DMS79 treated with DMSO at 0.1 percent for 48 hours (cell line): ENCODE measurements at places on chromosomes 5 and 9.

- no peak for DNase-seq
Observed at GRCh38 chr9:6616951-6617602, 28.5 kb downstream of the GLDC start.

DNA sequence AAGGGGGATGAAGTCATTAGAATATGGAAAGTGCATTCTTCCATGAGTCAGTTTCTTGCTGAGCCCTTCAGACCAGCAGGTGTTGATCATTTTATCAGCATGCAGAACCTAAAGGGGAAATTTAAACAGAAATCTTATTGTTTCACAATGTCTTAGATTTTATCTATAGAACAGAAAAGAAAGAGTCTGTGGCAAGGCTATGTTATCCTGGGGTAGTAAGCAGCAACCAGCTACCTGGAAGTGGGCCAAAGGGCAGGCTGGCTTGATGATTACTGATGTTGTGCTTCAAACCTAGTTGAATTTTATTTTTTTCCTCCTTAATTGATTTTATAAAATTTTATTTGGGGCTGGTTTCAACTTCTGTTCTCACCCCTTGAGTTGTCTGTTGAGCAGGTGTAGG is 101.5 kb downstream of the LRRC70 start:
- DNase-seq, result no peak

- DNase-seq, result no peak
Observed at GRCh38 chr5:135402031-135402430, 3.0 kb upstream of the MACROH2A1 start.

DNA sequence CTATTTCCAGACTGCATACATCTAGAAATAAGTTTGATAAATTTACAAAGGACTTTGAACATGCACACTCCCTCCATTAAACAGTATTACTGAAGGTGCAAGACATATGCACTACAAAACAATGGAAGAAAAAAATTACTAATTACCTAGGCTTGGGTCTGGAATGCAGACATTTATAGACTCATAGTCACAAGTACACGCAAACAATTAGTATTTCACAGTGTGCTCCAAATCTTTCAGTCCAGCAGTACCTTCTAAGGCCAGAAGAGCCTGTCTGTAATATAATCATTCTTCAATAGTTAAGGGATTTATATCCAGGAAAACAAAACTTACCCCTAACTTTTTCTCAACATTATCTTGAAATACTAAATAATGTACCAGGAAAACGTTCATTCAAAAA is 11.2 kb downstream of the RICTOR start:
- no peak for DNase-seq

DNA sequence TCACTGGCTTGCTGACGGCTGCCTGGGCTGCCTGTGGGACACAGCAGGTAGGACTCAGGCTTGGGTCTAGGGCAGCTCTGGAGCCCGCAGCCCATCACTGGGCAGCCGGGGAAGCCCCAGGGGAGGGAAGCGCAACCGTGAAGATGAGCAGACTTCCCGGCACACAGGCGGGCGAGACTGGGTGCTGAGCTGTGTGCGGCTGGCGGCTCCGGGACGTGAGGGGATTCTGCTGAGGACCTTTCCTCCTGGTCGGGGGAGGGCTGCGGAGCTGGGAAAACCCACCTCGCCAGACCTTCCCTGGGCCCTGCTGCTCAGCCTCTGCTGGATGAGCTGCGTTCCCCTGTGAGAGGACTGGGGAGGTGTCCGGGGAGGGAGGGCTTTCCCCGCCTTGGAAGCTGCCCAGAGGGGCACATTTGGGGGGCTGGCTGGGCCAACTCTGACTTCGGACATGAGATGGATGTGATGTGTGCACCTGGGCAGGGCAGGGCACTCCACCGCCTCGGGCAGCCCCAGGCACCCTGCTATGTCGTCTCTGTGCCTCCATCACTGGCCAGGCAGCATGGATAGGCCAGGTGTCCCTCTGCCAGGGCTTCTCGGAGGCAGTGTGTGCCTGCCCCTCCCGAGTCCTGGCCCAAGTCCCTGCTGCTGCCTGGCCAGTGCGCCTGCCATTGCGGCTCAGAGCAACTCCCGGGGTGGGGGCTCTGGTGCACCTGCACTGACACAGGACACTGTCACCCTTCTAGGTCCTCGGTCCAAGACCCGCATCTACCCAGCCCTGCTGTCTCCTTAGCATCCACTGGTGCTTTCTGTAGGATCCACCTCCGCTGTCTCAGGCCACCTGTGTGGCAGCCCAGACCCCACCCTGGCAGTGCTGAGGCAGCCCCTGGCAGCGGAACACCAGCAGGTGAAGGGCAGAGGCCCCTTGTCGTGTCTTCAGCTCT is 66.4 kb downstream of the COL5A1 start:
- no peak for DNase-seq

DNA sequence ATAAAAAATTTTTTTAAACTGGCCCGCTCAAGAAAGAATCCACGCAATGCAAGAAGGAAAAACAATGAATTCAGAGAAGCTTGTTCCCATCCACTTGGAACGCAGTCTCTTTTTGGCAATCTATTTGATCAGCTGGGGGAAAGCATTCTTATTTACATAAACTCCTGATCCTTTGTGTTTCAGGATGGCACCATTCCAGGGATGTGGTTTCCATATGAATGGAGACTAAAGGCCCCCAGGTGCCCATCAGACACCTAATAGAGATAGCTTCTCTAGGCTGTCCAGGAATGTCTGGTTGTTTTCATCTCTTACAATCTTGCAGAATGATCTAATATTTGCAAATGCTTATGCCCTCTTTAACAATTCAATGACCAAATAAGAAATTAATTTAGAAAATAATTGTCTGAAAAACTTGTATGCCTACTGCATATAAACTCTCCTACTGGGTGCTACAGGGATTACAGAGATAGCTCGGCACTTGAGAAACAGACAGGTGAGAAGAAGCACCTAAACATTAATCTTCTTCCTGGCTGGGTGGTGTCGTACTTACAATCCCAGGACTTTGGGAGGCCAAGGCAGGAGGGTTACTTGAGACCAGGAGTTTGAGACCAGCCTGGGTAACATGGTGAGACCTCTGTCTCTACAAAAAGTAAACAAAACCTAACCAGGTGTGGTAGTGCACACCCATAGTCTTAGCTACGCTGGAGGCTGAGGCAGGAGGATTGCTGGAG is 3.0 kb upstream of the RASGRF2 start:
- peak; percentile 45 for DNase-seq

DNA sequence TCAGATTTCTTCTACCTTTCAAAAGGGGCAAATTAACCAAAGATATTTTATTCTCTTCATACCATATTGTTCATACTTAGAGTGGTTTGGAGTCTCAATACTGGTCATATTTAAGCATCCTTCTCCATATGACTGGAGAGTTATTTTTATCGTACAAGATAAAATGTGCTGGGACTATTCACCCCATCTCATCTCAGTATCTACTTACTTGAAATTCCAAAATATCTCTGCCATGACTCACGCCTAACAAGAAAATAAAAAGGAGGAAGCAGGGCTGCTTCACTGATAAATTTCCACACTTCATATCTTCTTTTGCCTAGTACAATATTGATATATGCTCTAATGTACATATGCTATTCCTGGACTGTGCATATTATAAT is 277.9 kb upstream of the CDH9 start:
- no peak for DNase-seq

DNA sequence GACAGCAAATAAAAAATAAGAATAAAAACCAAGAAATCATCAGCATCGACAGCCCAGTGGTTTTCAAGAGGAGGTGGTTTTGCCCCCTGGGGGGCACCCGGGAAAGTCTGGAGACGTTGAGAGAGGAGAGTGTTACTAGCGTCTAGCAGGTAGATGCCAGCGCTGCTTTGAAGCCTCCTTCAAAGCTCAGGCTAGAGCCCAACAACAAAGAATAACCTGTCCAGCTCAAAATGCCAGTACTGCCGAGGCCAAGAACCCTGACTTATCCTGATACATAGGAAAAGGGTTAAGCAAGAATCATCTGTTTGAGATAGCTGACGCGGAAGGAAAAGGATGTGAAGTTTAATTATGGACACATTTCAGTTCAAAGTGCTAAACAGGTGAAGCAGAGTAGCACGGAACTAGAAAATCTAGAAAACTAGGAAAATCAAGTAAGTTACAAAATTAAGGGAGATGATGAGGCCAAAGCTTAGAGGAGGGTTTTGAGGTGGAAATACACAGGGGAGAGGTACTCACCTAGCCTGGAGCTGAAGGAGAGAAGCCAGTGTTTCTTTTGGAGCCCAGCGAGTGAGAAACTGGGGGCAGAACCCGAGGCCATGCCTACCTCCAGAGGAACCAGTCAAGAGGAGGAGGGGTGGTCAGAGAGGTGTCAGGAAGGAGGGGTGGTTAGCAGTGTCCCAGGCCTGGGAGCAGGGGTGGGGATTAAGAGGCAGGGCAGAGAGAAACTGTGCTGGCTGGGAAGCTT is 121.0 kb upstream of the RETREG1 start:
- DNase-seq, result peak; percentile 3

DNA sequence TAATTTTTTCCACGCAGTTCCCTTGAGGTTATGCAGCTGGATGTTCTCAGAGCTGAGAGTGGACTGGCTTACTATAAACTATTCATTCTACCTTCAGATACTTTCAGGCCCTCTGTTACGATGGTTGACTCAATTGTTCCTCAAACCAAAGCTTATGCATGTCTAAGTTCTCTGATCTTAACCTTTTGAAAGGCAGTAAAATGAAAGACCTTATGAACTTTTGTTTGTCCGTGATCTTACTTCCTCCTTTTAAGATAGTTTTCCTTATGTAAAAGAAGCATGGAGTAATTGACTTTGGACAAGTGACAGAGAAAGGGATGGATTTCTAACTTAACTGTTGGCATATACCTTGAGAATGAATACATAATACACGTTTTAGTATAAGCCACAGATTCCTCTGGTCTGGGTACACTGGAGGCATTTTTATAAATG is 575.7 kb downstream of the PDE4D start:
- DNase-seq, result no peak

DNA sequence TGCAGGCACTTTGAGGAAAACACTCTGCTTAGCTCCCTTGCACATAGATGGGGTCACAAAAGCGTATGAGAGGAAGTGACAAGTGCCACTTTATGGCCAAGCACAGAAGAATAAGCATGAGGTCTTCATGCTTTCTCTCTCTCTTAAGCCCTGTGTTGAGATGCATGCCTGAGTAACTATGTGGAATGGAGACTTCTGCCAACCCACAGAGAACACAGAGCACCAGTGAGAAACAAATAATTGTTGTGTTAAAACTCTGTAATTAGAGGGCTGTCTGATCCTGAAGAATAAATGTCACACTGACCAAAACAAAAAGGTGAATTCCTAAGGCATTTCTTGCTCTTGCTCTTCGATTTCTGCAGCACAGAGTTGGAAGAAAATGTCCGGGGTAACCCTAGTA is 488.5 kb downstream of the CTNND2 start:
- DNase-seq, result peak; percentile 30

- no peak for DNase-seq
Observed at GRCh38 chr5:3954633-3955032, 359.0 kb downstream of the IRX1 start.

DNA sequence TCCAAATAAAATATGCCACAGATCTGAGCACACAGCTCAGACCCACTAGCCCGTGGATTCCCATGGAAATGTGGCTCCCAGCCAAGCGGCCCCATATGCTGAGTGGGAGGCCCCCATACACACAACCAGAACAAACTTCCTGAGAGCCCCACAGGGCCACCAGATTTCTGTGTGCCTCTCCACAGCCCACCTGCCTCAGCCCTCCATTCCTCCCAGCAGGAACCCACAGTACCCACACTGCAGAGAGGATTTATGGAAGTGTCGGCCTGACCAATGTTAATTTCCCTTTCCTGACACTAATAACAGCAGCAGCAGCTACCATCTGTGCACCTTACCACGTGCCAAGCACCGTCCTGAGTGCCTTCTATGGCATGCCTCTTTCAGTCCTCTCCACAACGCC is 99.3 kb upstream of the SPOCK1 start:
- DNase-seq, result no peak

GRCh38 chr9:127567035-127567729 is 44.9 kb upstream of the STXBP1 start:
- DNase-seq, result peak; percentile 65

GRCh38 chr9:108787690-108788048 is 68.1 kb downstream of the ACTL7B start:
- DNase-seq, result peak; percentile 69

DNA sequence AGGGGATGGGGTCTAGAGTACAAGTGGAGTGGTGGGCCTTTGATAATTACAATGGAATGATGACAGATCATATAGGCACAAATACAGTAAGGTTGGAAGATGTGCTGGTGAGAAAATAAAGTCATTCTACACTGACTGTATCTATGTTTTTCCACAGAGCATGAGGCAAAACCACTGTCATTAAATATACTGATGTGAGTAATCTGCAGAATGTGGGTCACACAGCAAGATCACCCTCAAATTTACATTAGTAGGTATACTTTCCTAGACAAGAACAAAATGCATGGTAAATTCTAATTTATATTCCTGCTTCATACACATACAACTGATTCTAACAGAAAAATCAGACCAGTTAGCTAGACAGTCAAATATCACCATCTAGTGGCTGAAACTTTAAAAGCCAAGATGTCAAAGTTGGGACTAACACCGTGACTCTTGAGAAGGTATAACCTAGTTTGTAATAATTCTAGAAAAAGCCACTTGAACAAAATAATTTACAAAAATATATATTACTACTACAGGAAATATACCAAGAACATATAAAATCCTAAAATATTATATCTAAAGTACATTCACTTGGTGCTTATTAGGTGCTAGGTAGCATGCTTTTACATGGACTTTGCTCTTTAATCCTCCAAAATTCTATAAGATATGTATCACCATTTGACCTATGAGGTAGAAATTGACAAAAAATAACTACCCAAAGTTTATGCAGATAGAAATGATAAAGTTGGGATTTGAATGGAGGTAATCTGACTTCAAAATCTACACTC is 19.5 kb downstream of the TTC33 start:
- DNase-seq, result no peak

GRCh38 chr9:37710046-37710445 is 43.6 kb upstream of the TRMT10B start:
- no peak for DNase-seq
